Aorta (tissue), 5 donors: ENCODE measurements at places on chromosomes 1 and 21. TPM values are rescaled to one million over a fixed set of nuclear protein-coding genes. Genes with fewer than 3 reads are reported as not detected.

Gene PAPPA2
- 3.5 TPM for total RNA-seq

Gene PPFIA4
- 20.2 TPM for total RNA-seq

Gene ITLN2
- total RNA-seq, result not detected

- H3K36me3 ChIP-seq, result no peaks in the 10 kb centered on the region
- no peak overlapping the region for H3K27ac ChIP-seq
- no peaks in the 10 kb centered on the region for H3K4me1 ChIP-seq
- H3K4me3 ChIP-seq, result no peak overlapping the region
- peaks cover 2% of the 10 kb centered on the region for H3K27me3 ChIP-seq
- no peak for DNase-seq
Measured at GRCh38 chr1:153339802-153340201, 8.8 kb downstream of the PGLYRP4 start.

DNA sequence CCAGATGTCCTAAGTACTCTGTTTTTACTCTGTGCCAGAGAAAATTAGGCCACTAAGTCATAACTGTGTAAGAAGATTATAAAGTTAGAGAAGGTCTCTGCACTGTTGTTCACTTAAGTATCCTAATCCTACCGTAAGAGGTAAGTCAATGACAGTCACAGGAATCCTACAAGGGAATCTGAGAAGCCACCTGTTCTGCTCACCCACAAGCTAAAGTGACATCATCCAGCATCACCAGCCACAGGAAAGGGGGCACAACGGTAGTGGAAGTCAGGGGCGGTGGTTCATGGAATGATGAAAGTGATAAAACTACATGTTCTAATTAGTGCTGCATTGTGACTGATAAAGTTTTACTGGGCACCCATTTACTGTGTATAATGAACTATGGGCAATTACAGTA, 92.7 kb downstream of the PLD5 start:
- DNase-seq, result no peak
- no peak overlapping the region for H3K4me3 ChIP-seq
- H3K36me3 ChIP-seq, result no peaks in the 10 kb centered on the region

GRCh38 chr1:158145173-158145719, 35.4 kb upstream of the CD1D start:
- H3K36me3 ChIP-seq, result no peaks in the 10 kb centered on the region
- no peaks in the 10 kb centered on the region for H3K4me1 ChIP-seq
- DNase-seq, result peak; percentile 83
- H3K27me3 ChIP-seq, result no peaks in the 10 kb centered on the region
- no peak overlapping the region for H3K4me3 ChIP-seq
- H3K27ac ChIP-seq, result no peak overlapping the region

DNA sequence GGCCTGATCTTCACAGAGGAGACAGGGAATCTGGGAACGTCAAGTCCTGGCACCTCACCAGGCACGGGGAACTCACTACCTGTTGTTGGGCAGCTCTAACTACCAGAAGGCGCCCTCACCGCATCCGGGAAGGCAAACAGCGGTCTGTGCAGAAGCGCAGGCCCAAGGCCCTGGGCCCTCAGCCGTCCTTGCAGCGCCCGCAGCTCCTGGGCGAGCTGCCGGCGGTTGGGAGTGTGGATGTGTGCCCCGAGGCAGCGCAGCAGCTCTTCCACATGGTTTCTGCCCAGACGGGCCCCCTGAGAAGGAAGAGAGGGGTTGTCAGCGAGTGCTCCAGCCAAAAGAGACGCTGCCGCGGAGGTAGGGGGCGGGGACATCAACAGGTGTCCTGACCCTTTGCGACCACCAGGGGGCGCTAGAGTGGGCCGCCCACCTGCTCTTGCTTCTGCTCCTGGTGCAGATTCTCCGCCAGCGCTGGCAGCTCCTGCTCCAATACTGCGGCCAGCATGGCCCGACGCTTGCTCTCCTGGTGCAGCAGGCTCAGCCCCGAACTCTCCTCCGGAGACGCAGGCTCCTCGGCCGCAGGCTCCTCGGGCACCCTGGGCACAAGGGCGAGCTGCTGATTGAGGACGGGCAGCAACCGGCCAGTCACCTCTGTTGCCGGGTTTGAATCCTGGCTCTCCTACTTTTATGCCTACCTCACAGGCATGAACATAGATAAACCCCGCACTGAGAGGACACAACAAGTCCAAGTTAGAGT, 9.3 kb downstream of the MAP3K6 start:
- H3K27me3 ChIP-seq, result no peaks in the 10 kb centered on the region
- H3K27ac ChIP-seq, result no peak overlapping the region
- H3K4me3 ChIP-seq, result no peak overlapping the region
- no peaks in the 10 kb centered on the region for H3K4me1 ChIP-seq
- no peaks in the 10 kb centered on the region for H3K36me3 ChIP-seq

DNA sequence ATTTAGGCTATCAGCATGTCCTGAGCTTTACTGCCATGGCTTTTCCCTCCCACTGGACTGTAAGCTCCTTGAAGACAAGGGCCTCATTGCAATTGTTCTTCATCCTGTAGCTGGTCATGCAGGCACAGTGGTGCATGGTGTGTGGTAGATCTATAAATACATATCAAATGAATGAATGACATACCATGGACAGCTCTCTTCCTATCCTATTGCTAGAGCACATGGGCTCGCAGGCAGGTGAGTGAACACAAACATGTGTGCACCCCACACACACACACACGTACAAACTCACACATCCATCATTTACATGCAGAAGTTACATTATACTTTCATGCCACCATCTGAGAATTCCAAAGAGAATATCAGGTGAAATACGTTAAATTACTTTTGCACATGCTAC, 172.9 kb upstream of the RUNX1 start:
- no peaks in the 10 kb centered on the region for H3K36me3 ChIP-seq
- H3K27ac ChIP-seq, result no peak overlapping the region
- H3K27me3 ChIP-seq, result no peaks in the 10 kb centered on the region
- DNase-seq, result no peak
- no peak overlapping the region for H3K4me3 ChIP-seq

DNA sequence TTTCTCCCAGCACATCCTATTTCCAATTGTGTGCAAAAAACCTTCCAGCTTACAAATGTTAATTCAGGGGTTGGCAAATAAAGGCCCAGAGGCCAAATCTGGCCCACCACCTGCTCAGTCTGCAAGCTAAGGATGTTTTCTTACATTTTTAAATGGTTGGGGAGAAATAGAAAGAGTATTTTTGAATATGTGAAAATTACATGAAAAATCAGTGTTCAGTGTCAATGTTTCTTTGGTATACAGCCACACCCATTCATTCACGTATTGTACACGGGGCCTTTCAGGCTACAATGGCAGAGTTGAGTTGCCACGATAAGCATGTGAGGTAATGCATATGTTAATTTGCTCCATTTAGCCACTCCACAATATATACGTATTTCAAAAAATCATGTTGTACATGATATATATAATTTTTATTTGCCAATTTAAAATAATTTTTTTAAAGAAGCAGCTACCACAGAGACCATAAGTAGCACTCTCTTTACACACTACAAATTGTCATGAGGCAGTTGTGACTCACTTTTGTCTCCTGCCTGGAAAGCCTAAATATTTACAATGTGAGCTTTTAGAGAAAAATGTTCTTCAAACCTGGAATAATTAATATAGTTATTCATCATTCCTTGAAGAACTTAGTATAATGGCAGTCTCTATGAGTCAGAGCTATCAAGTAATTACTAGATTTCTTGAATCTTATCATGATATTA, 189.6 kb downstream of the SMYD3 start:
- no peaks in the 10 kb centered on the region for H3K4me1 ChIP-seq
- H3K27ac ChIP-seq, result no peak overlapping the region

- H3K36me3 ChIP-seq, result no peaks in the 10 kb centered on the region
- H3K4me1 ChIP-seq, result no peaks in the 10 kb centered on the region
- H3K27me3 ChIP-seq, result no peaks in the 10 kb centered on the region
Measured at GRCh38 chr1:175960169-175960568, 216.8 kb upstream of the TNR start.
